ENCODE measurements at places on chromosomes 1 and 21. TPM values are rescaled to one million over a fixed set of nuclear protein-coding genes. Genes with fewer than 3 reads are reported as not detected.

DNA sequence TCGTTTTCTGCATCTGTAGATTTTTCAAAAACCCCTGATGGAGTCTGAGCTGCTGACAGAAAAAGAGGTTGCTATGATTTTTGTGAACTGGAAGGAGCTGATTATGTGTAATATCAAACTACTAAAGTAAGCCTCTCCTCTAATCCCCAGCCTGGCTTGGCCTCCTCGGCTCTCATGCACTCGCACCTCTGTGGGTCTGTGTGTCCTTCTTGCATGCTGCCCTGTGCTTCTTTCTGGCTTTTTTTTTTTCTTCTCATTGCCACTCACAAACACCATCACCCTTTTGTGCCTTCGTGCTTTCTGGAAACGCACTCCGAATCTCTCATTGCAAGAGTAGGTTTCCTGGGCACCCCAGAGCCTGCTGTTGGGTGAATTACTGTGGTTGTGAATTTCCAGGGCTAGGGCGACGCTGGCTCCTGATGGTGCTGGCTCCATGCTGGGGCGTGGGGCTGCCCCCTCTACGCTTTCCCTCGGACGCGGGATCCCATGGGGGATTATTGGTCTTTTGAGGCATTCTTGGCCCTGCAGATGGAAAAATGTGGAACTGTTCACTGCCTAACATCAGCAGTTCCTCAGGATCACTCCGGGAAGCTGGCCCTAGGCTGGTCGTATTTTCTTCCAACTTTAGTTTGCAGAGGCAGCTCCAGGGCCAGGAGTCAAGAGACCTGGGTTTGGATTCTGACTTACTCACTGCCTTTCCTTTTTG lies 56.8 kb downstream of the ATP5PO start:
- no peaks in the 10 kb centered on the region for H3K36me3 ChIP-seq
- no peak overlapping the region for H3K4me3 ChIP-seq
- H3K4me1 ChIP-seq = no peaks in the 10 kb centered on the region

DNA sequence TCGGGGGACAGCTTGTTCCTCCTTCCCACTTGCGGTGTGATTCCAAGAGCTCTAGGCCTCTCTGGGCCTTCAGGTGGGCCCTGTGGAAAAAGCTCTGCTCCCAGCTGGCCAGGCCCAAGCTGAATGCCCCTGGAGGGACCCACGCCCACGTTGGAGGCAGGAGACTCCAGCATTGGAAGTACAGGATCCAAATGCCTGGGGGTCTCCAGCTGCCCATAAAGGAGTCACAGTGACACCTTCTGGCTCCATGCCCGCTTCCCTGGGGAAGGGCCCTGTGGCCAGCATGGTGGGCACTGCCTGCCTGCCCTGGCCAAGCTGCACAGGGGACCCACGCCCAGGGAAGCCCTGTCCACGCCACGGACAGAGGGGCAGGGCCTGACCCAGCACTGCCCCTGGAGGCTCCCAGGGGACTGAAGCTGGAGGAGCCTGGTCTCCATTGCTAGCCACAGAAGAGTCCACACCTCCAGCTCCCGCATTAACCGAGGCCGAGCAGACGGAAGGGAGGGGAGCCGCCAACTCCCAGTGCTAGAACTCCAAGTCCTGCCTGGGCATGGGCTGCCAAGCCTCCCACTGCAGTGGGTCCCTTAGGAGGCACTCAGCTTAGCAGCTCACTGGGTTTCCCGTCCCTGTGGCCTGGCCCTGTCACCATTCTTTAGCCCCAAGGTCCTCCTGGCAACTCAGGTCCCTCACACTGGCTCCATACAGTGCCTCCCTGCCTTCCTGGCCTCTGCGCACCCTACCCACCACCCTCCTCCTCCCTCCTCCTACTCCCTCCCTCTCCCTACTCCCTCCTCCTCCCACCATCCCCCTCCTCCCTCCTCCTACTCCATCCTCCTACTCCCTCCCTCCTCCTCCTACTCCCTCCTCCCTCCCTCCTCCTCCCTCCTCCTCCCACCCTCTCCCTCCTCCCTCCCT lies 41.9 kb downstream of the WNT9A start:
- no peaks in the 10 kb centered on the region for H3K36me3 ChIP-seq
- H3K27me3 ChIP-seq = no peaks in the 10 kb centered on the region
- no peak for DNase-seq
- H3K27ac ChIP-seq = no peak overlapping the region

- no peaks in the 10 kb centered on the region for H3K27me3 ChIP-seq
- H3K27ac ChIP-seq = no peak overlapping the region
- no peaks in the 10 kb centered on the region for H3K4me1 ChIP-seq
These were observed 190.6 kb downstream of the FMN2 start for GRCh38 chr1:240282061-240282830.

DNA sequence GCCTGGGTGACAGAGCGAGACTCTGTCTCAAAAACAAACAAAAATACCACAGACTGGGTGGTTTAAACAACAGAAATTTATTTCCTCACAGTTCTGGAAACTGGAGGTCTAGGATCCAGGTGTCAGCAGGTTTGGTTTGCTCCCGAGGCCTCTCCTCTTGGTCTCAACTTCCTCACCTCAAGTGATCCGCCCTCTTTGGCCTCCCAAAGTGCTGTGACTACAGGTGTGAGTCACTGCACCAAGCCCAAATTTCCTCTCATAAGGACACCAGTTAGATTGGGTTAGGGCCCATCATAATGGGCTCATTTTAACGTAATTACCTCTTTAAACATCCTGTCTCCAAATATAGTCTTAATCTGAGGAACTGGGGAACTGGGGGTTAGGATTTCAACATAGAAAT lies 35.5 kb downstream of the MFSD2A start:
- no peak overlapping the region for H3K27ac ChIP-seq
- H3K36me3 ChIP-seq = no peaks in the 10 kb centered on the region
- no peak for DNase-seq
- no peak overlapping the region for H3K4me3 ChIP-seq
- no peaks in the 10 kb centered on the region for H3K4me1 ChIP-seq

DNA sequence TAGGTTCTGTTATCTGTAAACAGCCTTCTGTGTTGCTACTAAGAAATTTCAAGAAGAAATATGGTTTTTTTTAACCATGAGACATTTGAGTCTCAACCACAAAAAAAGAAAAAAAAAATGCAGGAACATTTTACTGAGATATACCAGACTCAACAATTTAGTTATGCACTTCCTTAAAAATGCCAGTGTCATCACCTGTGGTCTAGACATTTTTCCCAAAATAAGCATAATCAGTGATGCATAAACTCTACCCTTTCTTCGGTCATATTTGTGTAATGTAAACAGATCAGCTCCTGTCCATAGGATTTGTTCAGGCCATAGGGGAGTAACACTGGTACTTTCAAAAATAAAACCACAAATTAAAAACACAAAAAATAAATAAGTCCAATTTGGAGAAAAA lies 122.6 kb upstream of the TNFSF4 start:
- H3K27ac ChIP-seq = no peak overlapping the region
- peaks cover 2% of the 10 kb centered on the region for H3K36me3 ChIP-seq
- H3K4me1 ChIP-seq = peaks cover 23% of the 10 kb centered on the region
- DNase-seq = no peak
- H3K4me3 ChIP-seq = no peak overlapping the region

The WNT2B gene
- 0.53 TPM for total RNA-seq

DNA sequence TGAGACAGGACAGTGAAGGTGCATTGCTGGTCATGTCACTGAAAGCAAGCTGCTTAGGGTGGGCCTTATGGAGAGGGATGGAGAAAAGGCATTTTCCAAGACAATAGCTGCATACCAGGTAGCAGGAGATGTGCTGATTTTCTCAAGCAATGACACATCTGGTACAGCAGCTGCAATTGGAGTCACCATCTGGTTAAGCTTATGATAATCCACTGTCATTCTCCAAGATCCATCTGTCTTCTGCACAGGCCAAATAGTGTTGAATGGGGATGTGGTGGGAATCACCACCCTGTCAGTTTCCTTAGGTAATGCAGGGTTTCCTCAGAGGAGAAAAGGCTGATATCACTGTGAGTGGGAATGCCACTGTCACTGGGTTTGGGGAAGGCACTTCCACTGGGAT lies 54.6 kb downstream of the ADSS2 start:
- no peak overlapping the region for H3K4me3 ChIP-seq
- no peak for DNase-seq
- H3K36me3 ChIP-seq = peaks cover 14% of the 10 kb centered on the region
- H3K27me3 ChIP-seq = no peaks in the 10 kb centered on the region

The GSTM1 gene
- 37.2 TPM for total RNA-seq

- no peaks in the 10 kb centered on the region for H3K4me1 ChIP-seq
- H3K4me3 ChIP-seq = no peak overlapping the region
- H3K36me3 ChIP-seq = no peaks in the 10 kb centered on the region
- no peak for DNase-seq
These were observed 43.0 kb downstream of the RNF187 start for GRCh38 chr1:228530086-228530758.
